NCI-H187 treated with DMSO at 0.1 percent for 48 hours (cell line): ENCODE measurements at places on chromosomes 2 and 18.

- no peak for DNase-seq
Observed at GRCh38 chr2:72579591-72580180, 246.1 kb downstream of the EXOC6B start.

- DNase-seq = no peak
Observed at GRCh38 chr2:119464981-119465380, 33.3 kb downstream of the TMEM37 start.

- DNase-seq = no peak
Observed at GRCh38 chr2:78561876-78562275, 463.6 kb upstream of the REG3G start.

DNA sequence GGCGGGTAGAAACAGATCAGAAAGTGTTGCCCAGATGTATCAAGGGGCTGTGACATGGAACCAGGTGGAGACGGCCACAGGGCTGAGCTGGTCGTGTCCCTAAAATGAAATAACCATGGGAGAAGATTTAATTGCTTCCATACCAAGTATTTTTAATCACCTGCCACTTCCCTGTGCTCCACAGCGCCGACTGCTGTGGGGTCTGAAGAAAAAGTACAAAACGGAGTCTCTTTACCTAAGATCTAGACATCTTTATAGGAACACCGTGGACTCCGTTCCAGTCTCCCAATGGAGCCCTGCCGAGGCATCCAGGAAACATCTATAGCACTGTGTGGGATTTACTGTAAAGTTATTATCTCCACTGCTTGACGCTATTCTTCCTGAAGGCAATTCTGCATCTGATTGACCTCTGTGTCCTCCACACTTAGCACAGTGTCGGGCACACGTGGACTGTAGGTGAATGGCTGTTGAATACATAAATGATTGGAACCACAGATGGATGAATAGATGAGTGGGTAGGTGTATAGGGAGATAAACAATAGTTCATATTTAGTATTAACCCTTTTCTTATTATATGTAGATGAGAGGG is 21.6 kb upstream of the GYPC start:
- no peak for DNase-seq

- DNase-seq = no peak
Observed at GRCh38 chr2:26567534-26567933, 73.6 kb downstream of the CIB4 start.

DNA sequence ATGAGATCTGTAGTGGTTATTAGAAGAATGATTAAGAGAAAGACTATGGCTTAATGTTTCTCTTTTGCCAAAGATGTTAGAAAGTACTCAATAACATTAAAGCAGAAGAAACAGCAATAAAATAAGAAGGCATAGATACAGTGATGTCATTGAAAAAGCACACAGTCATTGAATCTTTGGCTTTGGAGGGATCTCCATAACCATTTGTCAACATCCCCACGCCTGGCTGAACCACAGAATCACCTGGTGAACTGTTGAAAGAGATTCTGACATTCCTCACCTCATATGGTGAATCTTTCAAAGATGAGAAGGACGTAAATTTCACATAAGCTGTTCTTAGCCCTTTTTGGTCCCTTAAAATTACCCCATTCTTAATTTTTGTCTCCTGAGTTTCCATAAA is 324.6 kb upstream of the NRP2 start:
- no peak for DNase-seq
